ENCODE measurements at places on chromosomes 1 and 21. TPM values are rescaled to one million over a fixed set of nuclear protein-coding genes. Genes with fewer than 3 reads are reported as not detected.

The S100A12 gene
- not detected for total RNA-seq

The CFHR4 gene
- total RNA-seq = not detected

The ASB17 gene
- total RNA-seq = not detected

The C4BPA gene
- total RNA-seq = 0.67 TPM

All from A549 treated with dexamethasone at 1 μM for 4 hours (cell line).